ENCODE measurements at places on chromosomes 2 and 18.

GRCh38 chr2:102235042-102235473, 48.2 kb downstream of the IL1RL2 start:
- no peak for DNase-seq

GRCh38 chr2:105822186-105822585, 77.5 kb downstream of the NCK2 start:
- no peak for DNase-seq

DNA sequence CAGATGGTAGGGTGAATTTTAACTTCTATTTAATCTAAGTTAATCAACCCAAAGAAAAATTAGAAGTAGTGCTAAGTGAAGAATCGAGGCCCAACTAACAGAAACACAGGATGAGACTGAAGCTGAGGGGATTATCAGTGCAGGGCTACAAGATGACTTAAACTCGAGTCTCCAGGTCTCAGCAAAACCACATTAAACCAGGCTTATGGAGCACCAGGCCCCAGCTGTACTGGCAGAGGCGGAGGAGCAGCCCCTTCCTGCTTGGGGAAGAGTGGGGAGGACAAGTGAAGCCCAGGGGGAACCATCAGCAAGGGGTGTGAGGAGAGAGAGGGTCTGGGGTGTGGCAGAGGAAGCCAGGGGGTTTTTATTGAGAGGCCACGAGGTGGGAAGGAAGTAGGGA, 135.9 kb upstream of the EPAS1 start:
- no peak for DNase-seq

GRCh38 chr18:67574749-67575148, 58.2 kb upstream of the DSEL start:
- no peak for DNase-seq

GRCh38 chr18:14944838-14945237, 196.9 kb downstream of the ANKRD30B start:
- no peak for DNase-seq

DNA sequence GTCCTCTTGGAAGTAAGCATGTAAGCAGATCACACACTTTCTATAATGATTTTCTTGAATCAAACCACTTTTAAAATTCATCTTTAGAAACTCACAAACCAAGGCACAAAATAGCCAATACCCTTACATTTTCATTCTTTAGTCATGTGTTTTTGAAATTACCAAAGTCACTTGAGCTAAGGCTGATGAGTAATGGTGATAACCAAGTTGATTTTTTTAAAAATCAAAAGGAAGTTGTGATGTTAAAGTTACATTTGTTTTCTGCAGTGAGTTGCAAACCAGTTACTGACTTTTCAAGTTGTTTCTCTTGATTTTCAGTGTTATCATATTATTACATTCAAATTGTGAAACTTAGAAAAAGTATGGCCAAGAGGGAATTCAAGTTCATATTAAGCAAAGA, 21.5 kb upstream of the IL18RAP start:
- no peak for DNase-seq

DNA sequence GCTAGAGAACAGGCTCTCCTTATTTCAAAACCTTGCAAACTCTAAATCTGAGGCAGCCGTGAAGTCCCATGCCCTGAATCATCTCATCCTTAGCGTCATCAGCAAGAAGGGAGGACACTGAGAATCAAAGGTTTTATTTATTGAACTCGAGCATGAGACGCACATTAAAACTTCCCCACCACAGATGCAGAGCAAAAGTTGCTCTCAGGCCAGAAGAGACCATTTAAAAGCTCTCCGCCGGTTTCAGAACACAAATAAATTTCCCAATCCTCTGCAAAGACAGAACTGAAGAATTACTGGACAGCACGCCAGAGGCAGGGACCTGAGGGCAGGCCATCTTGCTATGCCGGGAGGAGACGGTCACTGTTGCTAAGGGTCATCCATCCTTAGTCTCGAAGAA, 1.3 kb downstream of the AMMECR1L start:
- no peak for DNase-seq

- no peak for DNase-seq
Observed at GRCh38 chr18:25561918-25562317, 210.0 kb upstream of the ZNF521 start.

GRCh38 chr2:161625314-161625919, 1.2 kb downstream of the SLC4A10 start:
- DNase-seq, result no peak

DNA sequence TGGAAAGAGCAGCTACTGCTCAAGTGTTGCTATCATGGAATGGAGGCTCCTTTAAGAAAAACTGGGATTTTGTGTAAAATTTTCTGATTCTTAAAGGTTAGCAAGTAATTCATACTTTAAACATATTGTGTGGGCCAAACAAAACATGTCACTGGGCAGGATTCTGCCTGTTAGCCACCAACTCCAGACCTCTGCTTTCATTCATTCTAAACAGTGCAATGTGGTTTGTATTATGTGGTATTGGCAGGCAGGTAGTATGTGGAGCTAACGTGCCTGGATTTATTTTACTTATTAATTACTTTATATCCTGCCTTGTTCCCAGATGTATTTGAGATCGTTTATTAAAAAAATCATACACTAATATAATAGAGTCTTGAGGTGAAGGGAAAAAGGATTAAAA, 1521.3 kb upstream of the ACVR2A start:
- no peak for DNase-seq

DNA sequence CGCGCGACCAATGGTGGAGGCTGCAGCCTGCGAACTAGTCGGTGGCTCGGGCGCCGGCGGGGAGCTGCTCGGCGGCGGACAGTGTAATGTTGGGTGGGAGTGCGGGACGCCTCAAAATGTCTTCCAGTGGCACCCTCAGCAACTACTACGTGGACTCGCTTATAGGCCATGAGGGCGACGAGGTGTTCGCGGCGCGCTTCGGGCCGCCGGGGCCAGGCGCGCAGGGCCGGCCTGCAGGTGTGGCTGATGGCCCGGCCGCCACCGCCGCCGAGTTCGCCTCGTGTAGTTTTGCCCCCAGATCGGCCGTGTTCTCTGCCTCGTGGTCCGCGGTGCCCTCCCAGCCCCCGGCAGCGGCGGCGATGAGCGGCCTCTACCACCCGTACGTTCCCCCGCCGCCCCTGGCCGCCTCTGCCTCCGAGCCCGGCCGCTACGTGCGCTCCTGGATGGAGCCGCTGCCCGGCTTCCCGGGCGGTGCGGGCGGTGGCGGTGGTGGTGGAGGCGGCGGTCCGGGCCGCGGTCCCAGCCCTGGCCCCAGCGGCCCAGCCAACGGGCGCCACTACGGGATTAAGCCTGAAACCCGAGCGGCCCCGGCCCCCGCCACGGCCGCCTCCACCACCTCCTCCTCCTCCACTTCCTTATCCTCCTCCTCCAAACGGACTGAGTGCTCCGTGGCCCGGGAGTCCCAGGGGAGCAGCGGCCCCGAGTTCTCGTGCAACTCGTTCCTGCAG, at the start of gene HOXD9:
Gene HOXD9 (plus strand): TSS at position 37 of the 728 bp plus-strand sequence. CDS start 50 bp downstream, at position 87.
- no peak for DNase-seq

- DNase-seq, result no peak
Observed at GRCh38 chr18:59927246-59927825, 27.5 kb downstream of the PMAIP1 start.

Data from CD4-positive, alpha-beta T cell treated with Interferon alpha-2 for 1 hour (primary cell).